Renal pelvis (tissue), 12 donors: ENCODE measurements at places on chromosomes 16 and 17.

DNA sequence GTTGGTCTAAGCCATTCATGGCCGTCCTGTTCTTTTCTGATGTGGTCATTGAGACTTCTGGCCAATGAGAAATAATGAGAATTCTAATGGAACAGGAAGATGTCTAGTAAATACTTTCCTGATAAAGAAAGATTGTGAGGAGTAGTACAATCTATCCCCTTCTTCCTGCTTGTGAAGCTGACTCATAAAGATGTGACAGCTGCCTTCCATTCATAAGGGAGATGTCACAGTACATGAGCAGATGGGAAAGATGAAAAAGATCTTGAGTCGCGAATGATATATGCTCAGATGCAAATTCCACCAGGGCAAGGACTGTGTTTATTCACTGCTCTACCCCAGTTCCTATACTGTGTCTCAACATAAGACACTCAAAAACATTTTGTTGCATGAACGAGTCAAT, 111.7 kb upstream of the FOXF1 start:
- DNase-seq = peak; percentile 42

DNA sequence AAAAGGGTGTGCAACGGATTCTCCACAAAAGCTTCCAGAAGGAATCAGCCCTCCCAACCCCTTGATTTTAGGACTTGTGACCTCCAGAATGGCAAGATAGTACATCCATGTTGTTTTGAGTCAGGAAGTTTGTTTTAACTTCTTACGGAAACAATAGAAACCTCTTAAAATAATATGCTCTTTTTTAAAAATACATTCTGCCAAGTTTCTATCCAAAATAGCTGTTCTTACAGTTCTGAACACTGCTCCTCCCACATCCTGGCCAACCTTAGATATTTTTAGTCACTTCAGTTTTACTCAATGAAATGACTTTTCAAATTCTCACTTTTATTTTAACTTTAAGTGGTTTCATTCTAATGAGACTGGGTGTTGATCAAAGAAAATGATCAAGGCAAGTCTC, 156.4 kb downstream of the ZNF18 start:
- no peak for DNase-seq

GRCh38 chr17:76524598-76525512, 12.7 kb downstream of the CYGB start:
- DNase-seq = no peak

DNA sequence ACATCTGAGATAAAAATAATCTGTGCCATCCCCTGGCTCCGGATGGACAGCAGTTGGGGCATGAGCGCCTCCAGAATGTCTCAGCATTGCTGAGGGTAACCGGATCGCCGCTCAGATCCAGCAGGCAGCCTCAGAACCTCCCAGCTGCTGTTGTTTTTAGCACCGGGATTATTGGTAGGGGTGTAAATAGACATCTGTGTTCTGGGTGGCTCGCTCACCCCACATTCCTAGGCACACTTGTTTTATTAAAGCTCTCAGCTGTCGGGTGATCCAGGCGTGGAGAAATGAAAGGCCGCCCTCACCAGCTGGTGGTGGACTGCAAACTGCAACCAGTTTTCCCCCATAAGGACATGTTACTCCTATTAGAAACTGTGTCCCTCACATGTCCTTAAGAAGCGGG, 32.1 kb downstream of the MYH3 start:
- no peak for DNase-seq

- DNase-seq = no peak
These were observed 7.6 kb downstream of the LMF1 start for GRCh38 chr16:962901-963814.

GRCh38 chr17:27817731-27818130, 17.4 kb upstream of the NOS2 start:
- DNase-seq = no peak

GRCh38 chr17:20263595-20263994, 203.7 kb downstream of the LGALS9B start:
- DNase-seq = no peak

DNA sequence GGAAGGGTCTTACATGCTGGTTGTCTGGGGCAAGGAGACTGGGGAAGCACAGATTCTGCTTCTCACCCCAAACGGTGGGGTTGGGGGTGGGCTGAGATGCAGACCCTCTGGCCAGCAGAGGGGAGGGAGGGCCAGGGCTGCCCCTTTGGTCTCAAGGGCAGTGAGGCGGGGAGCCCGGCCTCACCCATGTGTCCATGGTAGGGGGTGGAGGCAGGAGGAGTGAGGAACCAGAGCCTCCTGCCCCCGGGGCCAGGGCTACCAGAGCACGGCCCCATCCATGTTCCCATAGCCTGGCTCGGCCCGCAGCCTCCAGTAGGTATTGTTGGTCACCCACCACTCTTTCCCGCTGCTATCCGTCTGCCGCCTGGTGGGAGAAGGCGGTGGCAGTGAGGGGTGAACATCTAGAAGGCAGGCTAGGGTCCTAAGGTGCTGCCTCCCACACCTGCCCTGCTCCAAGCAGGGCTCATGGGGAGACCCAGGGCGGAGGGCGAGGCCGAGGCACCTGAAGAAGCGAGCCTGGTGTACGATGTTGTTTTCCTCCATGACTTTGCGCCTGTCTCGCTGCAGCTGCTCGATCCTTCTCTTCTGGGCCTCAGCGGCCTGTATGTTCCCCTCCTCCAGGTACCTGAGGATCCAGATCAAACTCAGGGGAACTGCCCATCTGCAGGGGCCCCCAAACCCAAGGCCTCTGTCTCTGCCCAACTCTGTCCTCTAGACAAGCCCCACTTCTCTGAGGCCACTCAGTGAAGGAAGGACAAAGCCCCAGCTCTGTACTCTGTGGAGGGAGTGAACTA, 13.4 kb downstream of the OSBPL7 start:
- DNase-seq = no peak

DNA sequence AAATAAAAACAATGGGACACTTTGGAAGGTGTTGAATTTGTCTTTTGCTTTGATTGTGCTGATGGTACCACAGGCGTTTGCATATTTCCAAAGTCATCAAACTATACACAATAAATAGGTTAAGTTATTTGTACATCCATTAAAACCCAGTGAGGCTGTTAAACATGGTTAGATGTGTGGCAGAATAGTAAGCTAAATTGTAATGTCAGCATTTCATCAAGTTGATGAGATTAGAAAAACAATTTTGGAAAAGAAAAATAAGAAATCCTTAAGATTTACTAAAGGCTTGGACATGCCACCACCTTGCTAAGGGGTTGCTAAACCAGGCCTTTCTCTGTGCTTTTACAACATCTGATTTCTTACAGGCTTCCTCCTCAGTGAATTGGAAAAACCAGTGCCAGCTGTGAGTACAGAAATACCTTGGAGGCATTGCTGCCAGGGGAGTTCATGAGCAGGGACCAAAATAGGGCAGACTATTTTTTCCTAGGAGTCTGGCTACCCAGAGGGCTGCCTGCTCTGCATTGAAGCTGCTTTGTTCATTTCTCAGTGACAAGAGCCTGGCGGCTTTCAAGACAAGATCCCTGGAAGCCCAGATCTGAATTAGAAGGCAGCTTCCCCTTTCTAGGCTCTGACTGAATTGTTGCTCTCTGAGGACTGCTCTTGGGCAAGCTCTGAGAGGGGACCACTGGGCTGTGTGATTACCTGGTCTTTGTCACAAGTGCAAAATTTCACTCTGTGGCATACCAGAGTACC, 43.4 kb upstream of the CA10 start:
- no peak for DNase-seq

GRCh38 chr17:64296246-64296645, 33.2 kb upstream of the TEX2 start:
- no peak for DNase-seq

DNA sequence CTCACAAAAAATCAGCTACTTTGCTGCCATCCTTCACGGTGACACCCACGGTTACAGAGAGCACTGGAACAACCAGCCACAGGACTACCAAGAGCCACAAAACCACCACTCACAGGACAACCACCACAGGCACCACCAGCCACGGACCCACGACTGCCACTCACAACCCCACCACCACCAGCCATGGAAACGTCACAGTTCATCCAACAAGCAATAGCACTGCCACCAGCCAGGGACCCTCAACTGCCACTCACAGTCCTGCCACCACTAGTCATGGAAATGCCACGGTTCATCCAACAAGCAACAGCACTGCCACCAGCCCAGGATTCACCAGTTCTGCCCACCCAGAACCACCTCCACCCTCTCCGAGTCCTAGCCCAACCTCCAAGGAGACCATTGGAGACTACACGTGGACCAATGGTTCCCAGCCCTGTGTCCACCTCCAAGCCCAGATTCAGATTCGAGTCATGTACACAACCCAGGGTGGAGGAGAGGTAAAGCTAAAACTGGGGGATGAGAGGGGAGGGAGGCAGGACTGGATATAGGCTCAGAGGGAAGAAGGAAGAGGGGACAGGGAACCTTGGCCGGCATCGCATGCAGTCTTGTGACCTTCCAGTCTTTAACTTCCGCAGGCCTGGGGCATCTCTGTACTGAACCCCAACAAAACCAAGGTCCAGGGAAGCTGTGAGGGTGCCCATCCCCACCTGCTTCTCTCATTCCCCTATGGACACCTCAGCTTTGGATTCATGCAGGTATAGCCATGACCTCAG, 581 bp downstream of the CD68 start:
- no peak for DNase-seq

- DNase-seq = peak; percentile 61
These were observed 470 bp downstream of the DCUN1D3 start for GRCh38 chr16:20899477-20900298.

GRCh38 chr17:37405955-37406634, 541 bp downstream of the ACACA start:
- DNase-seq = peak; percentile 2

GRCh38 chr17:59373882-59374495, 42.5 kb downstream of the YPEL2 start:
- DNase-seq = no peak

GRCh38 chr17:59490216-59490615, 75.2 kb upstream of the DHX40 start:
- DNase-seq = no peak

DNA sequence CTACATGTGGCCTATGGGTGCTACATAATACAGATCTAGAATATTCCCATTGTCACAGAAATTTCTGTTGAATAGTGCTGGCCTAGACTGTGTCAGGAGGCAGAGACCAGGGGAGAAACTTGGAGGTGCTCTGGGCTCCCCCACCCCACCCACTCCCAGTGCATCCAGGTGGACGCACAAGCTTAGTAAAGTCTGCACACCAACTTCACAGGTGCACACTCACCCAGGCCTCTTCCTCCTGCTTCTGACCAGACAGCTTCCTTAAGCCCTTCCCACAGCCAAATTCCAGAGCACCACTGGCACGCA, 7.6 kb upstream of the CNP start:
- no peak for DNase-seq

- no peak for DNase-seq
These were observed 50.0 kb downstream of the DNAH2 start for GRCh38 chr17:7767405-7768021.

DNA sequence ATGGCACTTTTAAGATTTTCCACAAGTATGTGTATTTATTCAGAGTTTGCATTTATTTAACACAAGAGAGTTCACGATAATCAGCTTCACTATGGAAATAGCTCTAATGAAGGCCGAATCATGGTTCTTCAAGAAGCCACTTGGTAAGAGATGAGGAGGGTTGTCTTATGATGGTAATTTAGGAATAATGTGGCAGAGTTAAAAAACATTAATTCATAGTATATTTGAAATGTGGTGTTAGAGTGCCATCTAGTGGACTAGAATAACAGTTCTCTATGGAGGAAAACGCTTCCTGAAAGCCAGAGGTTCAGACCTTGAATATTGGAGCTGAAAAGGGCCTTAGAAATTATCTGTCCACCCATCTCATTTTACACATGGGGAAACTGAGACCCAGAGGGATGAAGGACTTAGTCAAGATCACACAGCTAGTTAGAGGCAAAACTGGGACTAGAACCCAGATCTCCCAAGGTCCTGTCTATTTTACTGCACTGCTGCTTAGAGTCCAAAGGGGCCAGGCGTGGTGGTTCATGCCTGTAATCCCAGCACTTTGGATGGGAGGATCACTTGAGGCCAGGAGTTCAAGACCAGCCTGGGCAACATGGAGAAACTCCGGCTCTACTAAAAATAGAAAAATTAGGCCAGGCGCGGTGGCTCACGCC, 33.8 kb upstream of the KPNB1 start:
- DNase-seq = peak; percentile 43

DNA sequence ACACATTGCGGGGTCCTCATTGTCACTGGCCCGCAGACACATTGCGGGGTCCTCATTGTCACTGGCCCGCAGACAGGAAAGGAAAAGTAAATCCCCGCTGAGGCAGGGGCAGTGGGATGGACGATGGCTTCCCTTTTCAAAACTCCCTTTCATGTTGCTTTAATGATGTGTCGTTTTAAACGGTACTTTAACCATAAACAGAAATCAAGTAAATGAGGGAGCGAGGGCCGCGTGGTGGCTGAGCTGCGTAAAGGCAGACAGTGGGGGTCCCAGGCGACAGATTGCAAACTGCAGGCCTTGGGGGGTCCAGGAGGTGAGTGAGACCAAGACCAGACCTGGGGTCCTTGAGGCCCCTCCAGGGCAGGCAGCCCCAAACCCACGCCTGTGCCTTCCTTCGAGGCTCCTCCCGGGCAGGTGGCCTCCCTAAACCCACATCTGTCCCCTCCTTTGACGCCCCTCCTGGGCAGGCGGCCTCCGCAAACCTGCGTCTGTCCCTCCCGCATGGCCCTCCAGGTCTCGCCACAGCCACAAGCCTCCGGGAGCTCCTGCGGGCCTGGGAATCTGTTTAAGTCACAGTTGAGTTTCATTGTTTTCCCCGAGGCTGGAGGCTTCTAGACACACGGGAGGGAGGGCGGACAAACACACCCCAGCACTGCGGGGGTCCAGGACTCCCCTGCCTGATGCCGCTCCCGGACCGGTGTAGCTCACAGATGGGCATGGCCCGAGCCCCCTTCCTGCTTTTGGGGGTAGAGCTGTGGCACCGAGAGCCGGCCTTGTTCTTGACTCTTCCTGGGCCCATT, 7.3 kb downstream of the PIEZO1 start:
- no peak for DNase-seq

DNA sequence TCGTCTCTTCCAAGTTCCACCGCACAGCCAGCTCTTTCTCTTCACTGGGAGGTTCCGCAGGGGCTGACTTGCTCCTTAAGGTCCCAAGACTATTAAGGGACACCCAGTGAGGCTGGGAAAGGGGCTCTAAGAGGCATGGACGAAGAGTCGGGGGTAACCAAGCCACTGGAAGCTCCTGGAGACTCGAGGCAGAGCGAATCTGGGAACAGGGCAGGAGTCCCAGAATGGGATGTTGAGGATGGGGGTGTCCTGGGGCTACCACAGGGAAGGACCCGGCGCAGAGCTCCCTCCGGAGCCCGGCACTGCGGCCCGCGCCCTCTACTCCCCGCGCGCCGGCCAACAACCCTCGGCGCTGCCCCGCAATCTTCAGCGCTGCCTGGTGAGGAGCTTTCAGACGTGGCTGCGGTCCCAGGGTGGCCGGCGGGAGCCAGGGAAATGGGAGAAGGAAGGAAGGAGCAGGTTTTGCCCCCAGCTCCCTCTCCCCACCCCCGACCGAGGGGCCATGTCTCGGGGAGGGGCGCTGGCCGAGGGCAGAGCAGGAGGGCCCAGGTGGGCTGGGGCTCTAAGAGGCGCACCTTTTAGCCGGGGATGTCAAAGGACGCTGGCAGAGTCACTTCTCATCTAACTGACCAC, 581 bp downstream of the CHST5 start:
- DNase-seq = no peak

GRCh38 chr16:49504626-49505025, 131.0 kb downstream of the C16orf78 start:
- DNase-seq = no peak
